Inflammatory macrophage (primary cell): ENCODE measurements at places on chromosomes 4 and X.

GRCh38 chr4:16142598-16143310 is 58.9 kb upstream of the PROM1 start:
- DNase-seq = no peak

DNA sequence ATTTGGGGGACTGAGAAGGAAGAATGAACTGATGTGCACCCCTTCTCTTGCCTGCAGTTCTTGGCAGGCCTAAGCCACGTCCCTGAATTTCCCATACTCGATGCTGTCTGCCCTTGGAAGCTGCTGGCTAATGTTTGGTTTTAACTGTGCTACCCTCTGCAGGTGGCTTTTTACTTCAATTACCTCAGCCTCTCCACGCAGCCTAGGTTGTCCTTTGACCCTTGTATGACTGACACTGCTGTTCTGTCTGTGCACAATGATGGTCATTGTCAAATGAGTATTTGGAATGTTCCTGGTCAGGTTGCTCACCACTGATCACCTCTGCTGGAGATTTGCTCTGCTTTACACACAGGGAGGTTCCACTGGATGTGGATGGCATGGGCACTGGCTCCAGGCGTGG is 137.1 kb downstream of the ZNF518B start:
- no peak for DNase-seq

GRCh38 chrX:110732266-110732665 is 63.4 kb downstream of the CHRDL1 start:
- DNase-seq = no peak

GRCh38 chr4:23441530-23442069 is 448.2 kb downstream of the PPARGC1A start:
- no peak for DNase-seq

GRCh38 chrX:313546-313945 is 5.0 kb downstream of the GTPBP6 start:
- DNase-seq = no peak

DNA sequence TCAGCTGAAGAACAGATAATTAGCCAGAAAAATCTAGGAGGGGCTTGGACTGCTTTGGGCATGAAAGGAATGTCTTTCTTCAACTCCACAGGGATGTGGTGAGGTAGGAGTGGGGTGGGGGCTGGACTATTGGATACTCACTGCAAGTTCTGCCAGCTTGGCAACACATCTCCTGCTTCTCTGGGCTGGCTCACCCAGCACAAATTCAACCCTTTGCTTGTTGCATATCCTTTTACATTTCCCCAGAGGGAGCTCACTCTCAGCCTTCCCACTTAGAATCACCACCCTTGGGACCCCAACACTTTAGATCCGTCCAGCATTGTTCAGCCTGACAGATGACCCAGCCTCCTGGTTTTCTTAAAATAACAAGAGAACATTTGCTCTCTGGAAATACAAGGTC is 120.6 kb downstream of the KDR start:
- DNase-seq = no peak

- DNase-seq = no peak
These were observed 265.8 kb upstream of the SMIM31 start for GRCh38 chr4:164488114-164488513.

DNA sequence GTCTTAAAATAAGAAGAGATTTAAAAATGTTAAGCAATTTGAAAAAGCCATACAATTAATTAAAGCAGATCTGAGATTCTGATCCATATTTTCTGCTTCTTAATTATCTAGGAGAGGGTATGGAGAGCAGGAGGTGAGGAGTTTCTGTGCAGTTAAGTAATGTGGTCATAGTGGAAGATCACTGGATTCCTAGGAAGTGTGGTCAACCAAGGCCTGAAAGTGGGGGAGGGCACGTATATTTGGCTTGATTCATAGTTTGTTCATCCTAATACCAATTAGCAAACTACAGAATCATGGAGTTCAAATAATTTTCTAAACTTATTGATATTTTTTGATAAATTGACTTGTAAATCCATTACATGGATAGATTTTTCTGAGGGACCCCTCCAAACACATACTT is 768.3 kb downstream of the RAPGEF2 start:
- no peak for DNase-seq

DNA sequence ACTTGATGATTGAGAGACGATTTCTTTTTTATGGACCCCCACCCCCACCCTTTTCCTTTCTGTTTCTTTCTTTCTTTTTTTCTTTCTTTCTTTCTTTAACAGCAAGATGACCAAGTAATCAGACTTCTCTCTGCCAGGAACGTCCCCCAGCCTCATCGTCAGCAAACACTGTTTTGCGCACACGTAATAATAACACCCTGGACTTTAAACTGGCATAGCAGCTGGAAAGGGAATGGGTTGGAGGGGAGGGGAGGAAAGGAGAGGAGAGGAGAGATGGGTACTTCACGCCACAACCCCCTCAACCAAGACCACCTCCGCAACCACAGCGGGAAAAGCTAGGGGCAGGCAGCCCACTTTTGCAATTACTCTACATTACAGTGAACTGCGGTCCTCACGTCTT is 1.1 kb downstream of the GABRA2 start:
- no peak for DNase-seq

DNA sequence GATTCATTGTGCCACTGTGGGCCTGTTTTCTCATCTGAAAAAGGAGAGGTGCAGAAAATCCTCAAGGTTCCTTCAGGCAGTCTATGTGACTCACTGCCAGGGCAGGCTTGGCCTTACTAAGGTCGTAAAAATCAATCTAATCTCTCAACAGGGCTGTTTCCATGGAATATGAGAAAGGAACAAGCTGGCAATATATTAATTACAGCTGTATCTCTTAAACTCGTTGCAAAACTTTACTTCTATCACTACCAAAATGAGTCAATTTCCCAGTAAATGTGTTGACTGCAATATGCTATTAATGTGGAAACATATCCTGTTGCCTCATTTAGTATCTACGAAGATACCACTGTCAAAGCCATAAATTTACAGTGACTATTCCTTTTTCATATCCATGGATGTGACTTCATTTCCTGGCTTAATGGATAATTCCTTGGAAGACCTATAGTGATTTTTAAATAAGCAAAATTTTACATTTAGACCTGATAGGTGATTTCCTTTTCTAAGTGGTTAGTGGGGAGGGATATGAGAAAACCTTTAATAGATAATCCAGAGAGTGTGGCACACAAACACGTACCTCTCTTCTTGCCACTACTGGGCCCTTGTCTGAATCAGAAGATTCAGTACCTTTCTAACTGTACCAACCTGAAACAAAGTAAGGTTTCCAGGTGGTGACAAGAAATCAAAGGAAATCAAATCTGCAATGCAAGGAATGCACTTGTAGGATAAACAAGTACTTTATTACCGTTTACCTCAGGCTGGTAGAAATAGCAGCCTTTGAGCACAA is 127.4 kb upstream of the FTHL17 start:
- DNase-seq = no peak

DNA sequence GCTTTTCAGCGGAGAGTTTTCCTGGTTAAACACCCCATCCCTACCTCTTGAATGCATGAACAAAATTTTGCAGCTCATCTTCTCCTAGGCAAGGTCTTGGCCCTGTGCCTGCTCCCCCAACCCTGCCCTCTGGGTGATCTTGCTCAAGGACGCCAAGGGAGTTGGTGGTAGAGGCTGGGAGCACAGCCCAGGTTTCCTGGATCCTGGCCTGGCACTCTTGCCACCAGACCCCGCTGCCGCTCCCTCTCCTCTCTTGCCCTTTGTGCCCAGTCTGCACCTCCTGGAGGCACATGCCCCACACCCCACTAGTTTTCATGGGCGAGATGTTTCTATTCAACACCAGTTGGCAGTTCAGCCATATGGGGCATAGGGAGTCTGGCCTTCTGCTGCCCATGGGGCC is 37.3 kb downstream of the TSC22D3 start:
- DNase-seq = no peak

GRCh38 chr4:146333187-146333894 is 119.0 kb downstream of the REELD1 start:
- no peak for DNase-seq

GRCh38 chrX:24283127-24283794 is 30.6 kb downstream of the SUPT20HL2 start:
- DNase-seq = no peak

DNA sequence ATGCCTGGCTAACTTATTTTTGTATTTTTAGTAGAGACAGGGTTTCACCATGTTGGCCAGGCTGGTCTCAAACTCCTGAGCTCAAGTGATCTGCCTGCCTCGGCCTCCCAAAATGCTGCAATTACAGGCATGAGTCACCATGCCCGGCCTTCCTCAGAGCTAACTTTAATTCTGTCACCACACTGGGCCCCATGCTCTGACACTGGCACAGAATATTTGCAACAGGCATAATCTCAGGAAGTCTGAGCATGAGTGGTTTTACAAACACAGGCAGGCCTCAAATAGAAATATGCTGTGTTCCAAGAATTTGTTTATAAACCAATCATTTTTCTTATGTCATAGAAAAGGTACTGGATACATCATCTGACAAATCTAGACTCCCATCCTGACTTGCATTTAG is 32.7 kb upstream of the FAM9C start:
- DNase-seq = peak; percentile 78

DNA sequence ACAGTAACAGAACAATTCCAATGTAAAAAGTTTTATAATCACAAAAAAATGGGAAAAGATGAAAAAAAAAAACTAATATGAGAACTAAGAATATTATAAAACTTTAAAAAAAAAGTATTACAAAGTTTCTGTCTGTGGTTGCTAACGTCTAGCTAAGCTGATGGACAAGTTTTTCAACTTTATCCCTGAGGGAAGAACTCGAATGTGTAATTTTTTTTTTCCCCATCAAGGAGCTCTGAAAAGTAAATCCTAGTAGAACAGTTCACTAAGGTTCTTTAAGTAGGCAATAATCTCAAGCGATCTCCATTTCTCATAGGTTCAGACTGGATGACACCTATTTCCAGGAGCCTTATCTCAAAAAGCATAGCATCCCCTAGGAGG is 14.2 kb downstream of the ADGRA3 start:
- DNase-seq = no peak

DNA sequence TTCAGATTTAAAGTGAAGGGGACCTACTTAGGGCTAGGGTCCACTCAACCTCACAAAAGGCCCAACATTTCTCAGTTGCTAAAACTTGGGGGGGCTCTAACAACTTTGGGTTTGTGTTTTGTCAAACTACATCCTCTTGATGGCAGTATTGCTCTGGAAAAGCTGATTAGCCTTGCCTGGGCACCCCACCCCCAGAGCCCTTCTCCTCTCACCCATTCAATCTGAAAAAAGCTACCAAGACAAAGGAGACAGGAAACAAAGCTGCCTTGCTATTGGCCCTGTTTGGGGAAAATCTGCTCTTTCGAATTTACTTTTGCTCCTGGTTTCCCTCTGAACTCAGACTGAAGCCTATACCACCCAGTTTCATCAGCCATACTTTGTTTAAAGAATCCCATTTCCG is 195.2 kb upstream of the STK26 start:
- DNase-seq = no peak

DNA sequence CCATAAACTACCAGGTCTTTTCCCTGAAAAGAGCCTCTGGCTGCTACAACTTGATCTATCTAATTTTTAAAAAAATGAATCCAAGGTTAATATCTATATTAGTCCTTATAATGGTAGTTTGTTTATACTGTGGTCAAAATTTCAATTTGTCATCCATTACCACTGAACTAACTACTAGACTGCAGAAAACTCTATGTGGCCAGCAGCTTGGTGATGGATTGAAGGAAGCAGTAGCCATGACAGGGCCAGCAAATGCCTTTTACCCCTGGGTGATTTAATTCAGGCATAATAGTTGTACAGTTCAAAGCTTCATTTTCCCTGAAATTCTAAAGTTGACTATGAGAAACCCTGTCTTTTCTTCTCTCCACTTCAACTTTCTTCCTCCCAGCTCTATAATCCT is 30.4 kb upstream of the PPARGC1A start:
- no peak for DNase-seq

GRCh38 chr4:57039345-57039744 is 60.6 kb downstream of the POLR2B start:
- DNase-seq = no peak

DNA sequence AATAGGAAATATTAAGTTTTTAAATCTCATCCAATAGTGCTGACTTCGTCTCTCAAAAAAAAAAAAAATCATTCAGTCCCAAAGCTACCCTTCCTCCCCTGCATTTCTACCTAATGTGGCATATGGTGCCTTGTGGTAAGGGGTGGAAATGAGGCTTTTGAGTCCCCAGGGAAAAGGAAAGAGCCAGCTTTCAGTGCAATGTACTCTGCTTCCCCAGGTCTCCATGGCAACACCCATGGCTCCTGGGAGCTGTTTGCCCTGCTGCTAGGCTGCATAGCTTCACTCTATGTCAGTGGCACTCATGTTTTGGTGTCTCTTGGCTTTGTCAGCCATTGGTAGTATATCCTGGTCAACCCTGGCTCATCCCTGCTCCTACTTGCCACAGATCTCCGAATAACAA is 175.9 kb downstream of the SLC39A8 start:
- DNase-seq = no peak

- DNase-seq = no peak
These were observed 55.2 kb downstream of the MGST2 start for GRCh38 chr4:139720806-139721205.

GRCh38 chrX:140297273-140297672 is 207.6 kb downstream of the SOX3 start:
- DNase-seq = no peak

DNA sequence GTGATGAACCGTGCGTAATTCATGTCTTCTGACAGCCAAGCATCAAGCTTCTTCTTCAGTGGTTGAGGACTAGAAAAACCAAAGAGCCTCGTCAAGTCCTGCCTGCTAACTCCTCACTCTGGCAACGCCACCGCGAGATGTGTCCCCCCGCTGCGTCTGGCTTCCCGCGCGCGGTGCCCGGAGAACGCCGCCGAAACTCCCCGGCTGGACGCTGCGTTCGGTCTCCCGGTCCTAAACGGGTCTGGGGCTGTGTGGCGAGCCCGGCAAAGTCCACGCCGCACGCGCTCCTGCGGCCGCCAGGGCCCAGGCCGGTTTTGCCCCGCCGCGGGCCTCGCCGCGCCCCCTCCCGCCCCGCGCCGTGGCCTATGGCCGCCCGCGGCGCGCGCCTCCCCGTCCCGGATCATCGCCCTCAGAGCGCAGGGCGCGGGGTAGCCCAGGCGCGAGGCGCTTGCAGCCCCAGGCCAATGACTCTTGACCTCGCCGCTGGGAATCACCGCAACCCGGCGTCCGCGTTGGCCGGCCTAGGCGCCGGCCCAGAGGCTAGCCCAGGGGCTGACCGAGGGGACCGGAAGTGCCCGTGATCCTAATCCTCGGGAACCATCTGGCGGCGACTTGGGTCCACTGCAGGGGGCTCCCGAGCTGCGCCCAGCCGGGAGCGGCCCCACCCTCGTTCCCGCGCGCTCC is at the start of gene AADAT:
AADAT (minus strand) TSS at position 289 of the 684 bp plus-strand sequence; CDS start at position 23, 266 bp downstream.
- DNase-seq = peak; percentile 45

GRCh38 chrX:9438933-9439494 is 25.8 kb upstream of the TBL1X start:
- DNase-seq = no peak

GRCh38 chr4:123632693-123633030 is 236.1 kb downstream of the SPRY1 start:
- DNase-seq = no peak

GRCh38 chr4:183758758-183759447 is 99.8 kb downstream of the TRAPPC11 start:
- no peak for DNase-seq

- no peak for DNase-seq
These were observed 1404.1 kb upstream of the IGFBP7 start for GRCh38 chr4:58514299-58514698.
